ENCODE measurements at places on chromosomes 13 and 19.
A peak's percentile ranks its signal among the peaks of the same experiment; 100 is the strongest.

- DNase-seq: no peak
Measured at GRCh38 chr13:113087923-113088690, 17.5 kb upstream of the F7 start.

DNA sequence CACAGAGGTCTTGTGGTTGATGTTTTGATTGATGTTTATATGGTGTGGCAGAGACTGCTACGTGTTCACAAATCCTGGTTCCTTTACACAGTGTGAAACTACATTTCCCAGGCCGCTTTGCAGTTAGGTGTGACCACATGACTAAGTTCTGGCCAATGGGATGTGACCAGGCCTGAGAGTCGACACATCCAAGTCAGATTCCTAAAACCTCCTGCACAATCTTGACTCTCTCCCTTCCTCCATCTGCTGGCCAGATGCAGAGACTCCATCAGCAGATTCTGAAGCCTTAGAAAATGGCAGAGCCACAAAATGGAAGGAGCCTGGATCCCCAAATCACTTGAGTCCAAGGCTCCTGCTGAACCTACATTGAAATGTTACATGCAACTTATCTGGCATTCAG lies 12.6 kb downstream of the CD37 start:
- peak; percentile 74 for DNase-seq

DNA sequence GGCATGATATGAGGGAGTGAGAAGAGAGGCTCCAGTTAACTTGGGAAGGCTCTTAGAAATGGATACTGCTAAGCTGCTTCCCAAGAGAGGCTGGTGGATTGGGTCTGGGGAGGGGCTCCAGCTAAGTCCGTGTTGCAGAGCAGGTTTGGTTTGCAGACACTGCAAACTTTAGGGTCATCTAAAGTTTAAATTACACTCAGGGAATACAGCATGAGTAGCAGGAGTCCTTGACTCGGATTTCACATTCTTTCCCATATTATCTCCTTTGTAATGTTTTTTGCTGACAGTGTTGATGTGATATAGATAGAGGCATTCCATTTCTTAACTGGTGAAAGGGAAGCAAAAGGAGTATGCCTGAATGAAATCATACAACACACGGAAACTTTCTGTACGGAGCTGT lies 31.9 kb downstream of the SGCG start:
- no peak for DNase-seq

GRCh38 chr19:17872251-17873001 lies 681 bp downstream of the SLC5A5 start:
- no peak for DNase-seq

DNA sequence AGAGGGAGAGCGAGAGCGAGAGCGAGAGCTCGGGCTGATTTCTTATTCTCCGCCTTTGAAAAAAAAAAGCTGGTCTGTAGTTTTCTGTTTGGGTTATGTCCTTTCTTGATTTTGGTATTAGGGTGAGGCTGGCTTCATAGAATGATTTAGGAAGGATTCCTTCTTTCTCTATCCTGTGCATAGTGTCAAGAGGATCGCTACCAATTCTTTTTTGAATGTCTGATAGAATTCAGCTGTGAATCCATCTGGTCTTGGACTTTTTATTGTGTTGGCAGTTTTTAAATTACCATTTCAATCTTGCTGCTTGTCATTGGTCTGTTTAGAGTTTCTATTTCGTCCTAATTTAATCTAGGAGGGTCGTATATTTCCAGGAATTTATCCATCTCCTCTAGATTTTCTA lies 1414.6 kb upstream of the MIR17HG start:
- DNase-seq: no peak

DNA sequence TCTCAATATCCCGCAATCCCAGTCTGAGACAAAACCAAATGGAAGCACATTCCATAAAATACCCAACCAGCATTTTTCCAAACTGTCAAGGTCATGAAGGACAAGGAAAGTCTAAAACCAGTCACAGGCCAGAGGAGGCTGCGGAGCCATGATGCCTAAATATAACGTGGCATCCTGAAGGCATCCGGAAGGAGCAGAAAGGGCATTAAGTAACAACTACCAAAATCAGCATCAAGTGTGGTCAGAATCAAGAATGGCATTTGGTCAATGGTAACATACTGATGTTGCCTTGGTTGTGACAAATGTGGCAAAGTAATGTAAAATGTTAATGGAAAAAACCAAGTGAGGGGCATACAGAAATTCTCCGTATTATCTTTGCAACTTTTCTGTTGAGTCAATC lies 3.5 kb upstream of the ATF5 start:
- no peak for DNase-seq

- peak; percentile 3 for DNase-seq
Measured at GRCh38 chr13:67075239-67075638, 154.9 kb downstream of the PCDH9 start.

- DNase-seq: no peak
Measured at GRCh38 chr13:98966019-98966418, 11.8 kb downstream of the DOCK9 start.

DNA sequence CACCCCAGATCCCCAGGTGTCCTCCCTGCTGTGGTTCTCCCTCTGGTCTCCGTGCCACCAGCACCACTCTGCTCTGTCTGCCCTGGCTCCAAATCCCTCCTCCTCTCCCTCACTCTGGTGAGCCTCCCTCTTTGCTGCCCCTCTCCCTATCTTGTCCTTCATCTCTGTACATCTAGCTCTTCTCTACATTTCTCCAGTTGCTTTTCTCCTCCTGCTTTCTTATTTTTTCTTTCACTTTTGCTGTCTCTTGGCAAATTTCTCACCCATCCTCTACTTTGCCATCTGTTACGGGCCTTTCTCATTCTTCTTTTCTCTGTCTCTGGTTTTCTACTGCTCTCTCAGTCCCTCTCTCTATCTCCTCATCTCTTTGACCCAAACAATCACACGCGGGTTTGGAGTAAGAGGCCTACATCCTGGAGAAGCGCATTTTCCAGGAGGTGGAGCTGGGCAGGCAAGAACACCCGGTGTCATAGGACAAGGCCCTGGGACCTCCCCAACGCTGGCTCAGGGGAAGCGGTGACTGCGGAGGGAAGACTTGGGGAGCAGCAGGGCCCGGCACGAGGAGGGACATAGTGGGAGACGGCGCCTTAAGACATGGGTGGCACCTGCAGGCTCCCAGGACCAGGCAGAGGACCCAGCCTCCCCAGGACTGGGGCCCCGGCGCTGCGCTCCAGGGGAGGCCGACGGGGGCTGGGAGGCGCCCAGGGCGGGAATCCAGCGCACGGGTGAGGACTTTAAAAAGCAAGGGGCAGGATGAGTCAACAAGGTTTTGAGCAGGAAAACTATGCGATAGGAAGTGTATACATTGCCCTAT lies 9.9 kb downstream of the ZNF611 start:
- no peak for DNase-seq

- DNase-seq: no peak
Measured at GRCh38 chr13:104466016-104466415, 1399.8 kb upstream of the SLC10A2 start.

- DNase-seq: no peak
Measured at GRCh38 chr19:31664096-31664495, 314.9 kb upstream of the TSHZ3 start.

DNA sequence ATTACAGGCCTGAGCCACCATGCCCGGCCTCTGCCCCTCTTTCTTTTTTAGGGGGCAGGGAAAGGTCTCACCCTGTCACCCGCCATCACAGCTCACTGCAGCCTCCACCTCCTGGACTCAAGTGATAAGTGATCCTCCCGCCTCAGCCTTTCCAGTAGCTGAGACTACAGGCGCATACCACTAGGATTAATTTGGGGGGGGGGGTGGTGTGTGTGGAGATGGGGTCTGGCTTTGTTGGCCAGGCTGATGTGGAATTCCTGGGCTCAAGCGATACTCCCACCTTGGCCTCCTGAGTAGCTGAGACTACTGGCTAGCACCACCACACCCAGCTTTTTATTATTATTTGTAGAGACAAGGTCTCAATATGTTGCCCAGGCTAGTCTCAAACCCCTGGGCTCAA lies 4.2 kb downstream of the APOE start:
- DNase-seq: no peak

- no peak for DNase-seq
Measured at GRCh38 chr19:41407271-41407670, 9.7 kb downstream of the BCKDHA start.

DNA sequence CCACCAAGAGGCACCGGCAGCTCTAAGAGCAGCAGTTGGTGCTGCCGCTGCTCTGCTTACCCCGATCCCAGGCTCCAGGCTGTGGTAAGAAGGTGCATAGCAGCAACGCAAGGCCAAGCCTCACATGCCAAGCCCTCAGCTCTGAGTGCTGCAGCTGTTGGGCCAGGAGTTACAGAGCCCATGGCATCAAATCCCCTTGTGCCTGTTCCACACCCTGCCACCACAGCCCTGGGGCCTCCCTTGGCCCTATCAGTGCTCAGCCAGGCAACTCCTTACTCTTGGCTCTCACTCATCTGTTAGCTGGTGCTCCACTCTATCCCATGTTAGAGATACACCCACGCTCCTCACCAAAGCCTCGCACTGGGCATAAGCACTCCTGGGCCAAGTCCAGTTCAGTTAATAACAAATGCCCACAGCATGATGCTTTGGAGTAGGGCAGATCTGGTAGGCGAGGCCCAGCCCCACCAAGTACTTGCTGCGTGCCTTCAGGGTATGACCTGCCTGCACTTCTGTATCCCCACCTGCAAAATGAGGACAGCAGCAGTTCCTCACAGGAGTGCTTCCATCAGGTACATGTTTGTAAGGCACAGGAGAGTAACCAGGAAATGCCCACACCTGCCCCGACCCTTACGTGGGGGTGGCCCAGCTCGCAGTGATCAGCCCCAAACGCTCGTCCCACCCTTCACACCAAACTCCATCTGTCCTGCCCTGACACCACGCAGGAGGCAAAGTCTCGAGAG lies 16.2 kb downstream of the AKAP8L start:
- DNase-seq: no peak

DNA sequence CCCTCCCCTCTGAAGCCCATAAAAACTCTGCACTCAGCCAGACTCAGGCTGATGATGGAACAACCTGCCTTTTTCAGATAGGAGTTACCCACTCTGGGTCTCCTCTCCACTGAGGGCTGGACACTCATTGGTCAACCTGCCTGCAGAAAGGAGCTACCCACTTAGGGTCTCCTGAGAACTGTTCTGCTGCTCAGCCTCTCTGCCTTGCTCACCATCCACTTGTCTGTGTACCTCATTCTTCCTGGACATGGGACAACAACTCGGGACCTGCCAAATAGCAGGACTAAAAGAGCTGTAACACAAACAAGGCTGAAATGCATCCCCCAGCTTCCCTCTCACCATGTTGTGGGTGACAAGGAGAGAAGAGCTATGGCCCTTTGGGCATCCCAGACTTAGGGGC lies 18.4 kb upstream of the RCBTB2 start:
- no peak for DNase-seq

Data from EL (cell line).